Activated naive CD4-positive, alpha-beta T cell treated with anti-CD3 and anti-CD28 coated beads, Interleukin-2, amount 10 ng/mL, durations not matched to agents 7 days and 5 days (primary cell): ENCODE measurements at places on chromosomes 6 and 20.

DNA sequence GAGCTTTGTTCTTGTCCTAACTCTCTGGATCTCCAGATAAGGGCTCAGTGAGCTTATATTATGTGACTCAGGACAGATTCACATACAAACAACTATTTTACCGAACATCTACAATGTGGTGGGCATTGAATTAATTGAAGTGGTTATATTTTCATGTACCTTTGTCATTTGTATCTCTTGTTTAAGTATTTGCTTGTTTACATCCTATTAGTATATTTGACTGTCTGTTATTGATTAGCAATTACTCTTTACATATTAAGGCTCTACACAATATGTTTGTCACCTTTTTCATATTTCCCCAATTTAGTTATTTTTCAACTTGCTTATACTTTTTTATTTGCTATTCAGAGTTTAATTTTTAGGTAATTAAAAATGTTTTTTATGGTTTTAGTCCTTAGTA lies 222.4 kb downstream of the TFAP2C start:
- no peak for DNase-seq

DNA sequence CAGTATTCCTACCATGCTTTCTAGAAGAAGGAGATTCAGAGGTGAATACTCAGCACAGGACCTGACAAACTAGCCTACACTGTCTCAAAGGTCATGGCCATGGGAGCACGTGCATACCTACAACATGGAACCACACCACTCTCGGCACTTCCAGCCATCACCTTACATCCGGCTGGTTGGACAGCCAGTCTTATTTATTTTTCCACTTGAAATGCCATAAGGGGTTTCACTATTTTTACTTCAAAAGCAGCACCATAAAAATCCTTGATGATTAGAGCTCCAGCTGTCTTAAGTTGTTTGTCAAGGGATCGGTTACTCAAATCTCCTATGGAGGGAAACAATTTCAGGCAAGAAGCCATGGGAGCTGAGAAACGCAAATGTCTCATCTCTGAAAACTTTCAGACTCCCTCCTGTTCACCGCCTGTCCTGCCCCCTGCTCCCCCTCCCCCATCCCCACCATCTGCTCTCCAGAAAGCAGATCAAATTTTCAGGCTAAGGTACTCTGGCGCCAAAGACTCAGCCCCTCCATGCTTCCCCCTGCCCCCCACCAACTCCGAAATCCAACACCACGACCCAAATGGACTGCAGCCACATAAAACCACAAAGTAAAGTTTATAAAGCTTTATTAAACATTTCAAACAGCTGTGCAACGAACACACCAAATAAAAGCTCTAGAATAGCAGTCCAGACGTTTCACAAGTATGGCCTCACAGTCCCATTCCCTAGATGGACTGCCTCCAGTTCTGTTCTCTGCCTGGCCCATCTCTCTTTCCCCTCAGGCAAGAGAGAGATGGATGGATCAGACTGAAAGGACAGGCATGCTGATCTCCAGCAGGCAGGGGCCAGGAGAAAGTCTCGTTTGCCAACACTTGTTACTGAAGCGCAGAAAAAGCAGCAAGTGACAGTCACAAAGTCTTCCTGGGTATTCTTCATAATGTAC lies 4.0 kb upstream of the NNAT start:
- DNase-seq: no peak

GRCh38 chr6:76347539-76347938 lies 275.1 kb upstream of the IMPG1 start:
- DNase-seq: no peak

DNA sequence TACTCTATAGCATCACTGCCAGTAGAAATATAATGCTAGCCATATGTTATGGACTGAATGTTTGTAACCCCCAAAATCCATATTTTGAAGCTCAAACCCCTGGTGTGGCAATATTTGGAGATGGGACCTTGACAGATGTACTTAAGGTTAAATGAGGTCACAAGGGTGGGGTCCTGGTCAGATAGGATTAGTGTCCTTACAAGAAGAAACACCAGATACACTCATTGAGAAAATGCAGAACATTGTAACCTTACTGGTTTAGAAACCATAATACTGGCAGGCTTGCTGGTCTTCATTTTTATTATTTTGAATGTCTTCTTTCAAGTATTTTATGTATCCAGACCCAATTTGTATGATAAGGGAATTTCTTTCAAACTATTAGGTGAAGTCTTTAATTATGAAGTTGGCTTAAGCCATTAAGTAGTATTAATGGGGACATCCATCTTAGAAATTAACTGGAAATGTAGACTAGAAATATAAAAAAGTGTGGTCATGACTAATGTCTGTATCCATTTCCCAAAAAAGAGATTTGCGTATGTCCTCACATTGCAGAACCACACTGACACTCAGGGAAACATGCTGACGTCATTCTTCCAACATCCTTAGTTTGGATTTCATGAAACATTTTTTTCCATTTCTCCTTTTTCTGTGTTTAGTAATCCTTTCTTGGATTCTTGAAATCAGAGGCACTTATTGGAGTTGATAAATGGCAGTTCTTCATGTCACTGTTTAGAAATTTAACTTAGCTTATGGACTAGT lies 32.4 kb downstream of the SLC16A10 start:
- DNase-seq: no peak

DNA sequence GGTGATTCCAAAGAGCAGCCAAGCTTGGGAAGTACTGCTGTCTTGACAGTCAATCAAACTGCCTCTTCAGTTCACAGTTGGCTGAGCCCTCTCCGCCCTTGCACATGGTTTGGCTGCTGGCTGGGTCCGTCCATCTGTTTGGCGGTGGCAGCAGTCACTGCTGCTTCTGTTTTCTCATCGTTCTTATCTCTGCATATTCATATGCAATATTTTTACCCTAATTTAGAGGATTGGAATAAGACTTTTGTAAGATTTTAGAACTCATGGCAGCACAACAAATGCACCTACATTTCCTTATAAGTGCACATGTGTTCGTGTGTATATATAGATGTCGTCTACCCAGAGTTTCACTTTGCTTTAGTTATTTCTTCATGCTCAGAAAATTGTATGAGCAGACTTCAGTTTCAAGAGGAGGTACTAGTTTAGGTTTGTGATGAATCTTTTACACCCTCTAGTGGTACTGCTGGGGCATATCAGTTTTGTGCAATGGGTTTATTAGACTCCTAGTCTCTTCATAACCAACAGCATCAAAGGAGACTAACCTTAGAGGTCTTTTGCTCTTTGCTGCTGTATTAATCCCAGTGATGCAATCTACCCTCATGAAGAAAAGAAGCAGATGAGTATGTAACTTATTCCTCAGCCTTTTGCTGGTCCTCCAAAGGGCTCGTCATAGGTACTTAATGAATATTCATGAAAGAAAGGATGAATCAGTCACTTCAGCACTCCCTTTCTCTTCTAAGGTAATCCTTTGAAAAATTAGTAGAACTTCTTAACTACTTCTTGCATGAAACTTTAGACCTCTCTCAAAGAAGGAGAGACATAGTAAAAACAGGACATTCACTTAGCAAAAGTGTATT lies 44.3 kb downstream of the KHDC1L start:
- DNase-seq: peak; percentile 25

DNA sequence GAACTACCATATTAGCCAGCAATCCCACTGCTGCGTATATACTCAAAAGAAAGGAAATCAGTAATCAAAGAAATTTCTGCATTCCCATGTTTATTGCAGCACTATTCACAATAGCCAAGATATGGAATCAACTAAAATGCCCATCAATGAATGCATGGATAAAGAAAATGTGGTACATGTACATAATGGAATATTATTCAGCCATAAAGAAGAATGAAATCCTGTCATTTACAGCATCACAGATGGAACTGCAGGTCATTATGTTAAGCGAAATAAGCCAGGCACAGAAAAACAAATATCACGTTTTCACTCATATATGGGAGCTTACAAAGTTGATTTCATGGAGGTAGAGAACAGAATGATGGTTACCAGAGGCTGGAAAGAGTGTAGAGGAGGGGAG lies 65.1 kb downstream of the ALDH8A1 start:
- no peak for DNase-seq

GRCh38 chr6:138555421-138555988 lies 56.2 kb upstream of the NHSL1 start:
- DNase-seq: no peak
